ENCODE measurements at places on chromosomes 5 and 9.

- DNase-seq, result peak; percentile 80
Measured at GRCh38 chr9:73548201-73548600, 396.5 kb downstream of the ANXA1 start.

- no peak for DNase-seq
Measured at GRCh38 chr5:107548477-107548876, 122.3 kb downstream of the EFNA5 start.

DNA sequence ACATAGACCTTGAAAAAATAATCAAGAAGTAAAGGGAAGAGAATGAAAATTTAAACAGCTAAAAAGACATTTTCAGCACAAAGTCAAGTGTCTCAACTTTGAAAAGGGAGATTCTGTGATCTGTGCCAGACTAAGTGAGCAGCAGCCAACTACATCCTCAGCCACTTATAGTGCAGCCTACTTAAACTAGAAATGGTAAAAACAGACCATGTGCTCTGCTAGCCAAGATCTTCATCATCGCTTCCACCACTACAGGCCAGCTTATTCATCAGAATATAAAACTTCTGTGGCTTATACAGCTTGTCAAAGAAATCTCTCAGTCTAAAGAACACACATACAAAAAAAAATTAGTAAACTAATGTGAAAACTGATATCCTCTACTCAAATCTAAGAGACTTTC lies 63.5 kb downstream of the CEMIP2 start:
- DNase-seq, result no peak

GRCh38 chr5:113608113-113608596 lies 94.7 kb downstream of the YTHDC2 start:
- no peak for DNase-seq

DNA sequence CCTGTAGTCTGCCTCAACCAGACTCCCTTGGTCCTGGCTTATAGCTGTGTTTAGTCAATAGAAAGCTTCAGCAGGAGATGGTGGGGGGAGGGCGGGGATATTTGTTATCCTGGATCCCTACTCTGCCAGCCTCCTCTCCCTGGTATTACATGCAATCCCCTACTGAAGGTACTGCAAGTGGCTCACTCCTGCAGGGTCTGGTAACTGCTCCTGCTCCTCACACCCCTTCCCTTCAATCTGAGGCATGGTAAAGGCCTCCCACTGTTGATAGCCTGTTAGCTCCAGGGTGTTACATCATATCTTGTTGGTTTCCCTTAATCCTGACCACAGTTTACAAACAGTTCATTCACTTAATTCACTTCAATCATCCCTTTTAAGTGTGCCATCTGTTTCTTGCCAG lies 137.5 kb downstream of the AP3B1 start:
- peak; percentile 36 for DNase-seq

- DNase-seq, result no peak
Measured at GRCh38 chr5:96023518-96023917, 61.9 kb upstream of the ELL2 start.

Measured in NCI-H2081 (cell line).